Ascending aorta (tissue), 2 donors: ENCODE measurements at places on chromosomes 13 and 19. TPM values are rescaled to one million over a fixed set of nuclear protein-coding genes. Genes with fewer than 3 reads are reported as not detected.

GRCh38 chr19:46756544-46756888 is 10.3 kb upstream of the STRN4 start:
- H3K27me3 ChIP-seq = no peaks in the 10 kb centered on the region
- H3K36me3 ChIP-seq = peaks cover 9% of the 10 kb centered on the region
- no peak overlapping the region for H3K27ac ChIP-seq
- no peaks in the 10 kb centered on the region for H3K4me1 ChIP-seq

DNA sequence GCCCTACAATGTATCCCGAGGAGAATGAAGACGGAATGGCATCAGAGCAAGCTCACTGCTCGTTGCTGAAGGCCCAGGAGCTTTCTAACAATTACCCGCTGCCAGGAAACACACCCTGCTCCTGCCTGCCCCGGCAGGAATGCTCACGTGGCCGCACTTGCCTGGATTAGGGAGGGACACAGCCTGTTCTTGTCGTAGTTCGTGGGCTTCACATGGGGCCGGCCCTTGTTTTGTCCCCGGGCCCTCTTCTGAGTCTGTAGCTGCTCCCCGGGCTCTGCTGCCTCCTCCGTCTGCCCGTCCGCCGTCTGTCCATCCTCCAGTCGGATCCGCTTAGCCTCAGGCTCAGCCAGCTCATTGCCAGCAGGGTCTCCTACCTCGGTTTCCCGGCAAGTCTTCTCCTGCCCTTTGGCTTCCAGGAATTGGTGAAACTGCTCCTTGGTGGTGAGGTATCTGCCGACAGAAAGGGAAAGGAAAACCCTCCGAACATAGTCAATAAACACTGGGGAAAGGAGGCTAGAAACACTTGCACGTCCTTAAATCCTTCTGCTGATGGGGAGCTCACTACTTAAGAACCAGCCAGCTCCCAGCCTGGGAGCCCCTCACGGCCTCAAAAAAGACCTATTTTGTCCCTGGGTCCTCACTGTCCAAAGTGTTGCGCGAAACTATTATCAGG is 941 bp downstream of the DUS3L start:
- peak overlapping the region; percentile 97 for H3K27ac ChIP-seq
- no peak for DNase-seq
- H3K36me3 ChIP-seq = peaks cover 47% of the 10 kb centered on the region
- peak overlapping the region; percentile 77 for H3K4me3 ChIP-seq

DNA sequence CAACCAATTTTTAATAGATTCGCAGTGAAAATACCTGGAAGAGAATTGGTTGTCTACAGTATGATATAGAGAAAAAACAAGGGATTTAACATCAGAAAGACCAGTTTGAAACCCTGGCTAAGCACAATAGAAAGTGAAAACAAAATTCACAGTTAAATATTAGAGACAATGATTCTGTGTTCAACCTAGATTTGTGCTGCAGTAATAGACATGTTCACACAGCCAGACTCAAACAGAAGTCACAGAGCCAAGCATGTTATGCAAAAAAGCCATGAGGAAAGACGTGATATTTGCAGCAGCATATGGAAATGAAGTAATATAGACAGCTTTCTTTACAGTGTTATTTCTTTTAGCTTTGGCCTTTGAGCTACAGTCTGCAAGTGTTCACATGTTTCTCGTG is 48.1 kb downstream of the SCEL start:
- no peak overlapping the region for H3K27ac ChIP-seq
- no peaks in the 10 kb centered on the region for H3K27me3 ChIP-seq
- no peaks in the 10 kb centered on the region for H3K4me1 ChIP-seq
- no peak overlapping the region for H3K4me3 ChIP-seq

Gene C19orf81
- total RNA-seq = not detected

GRCh38 chr19:27860309-27860934 is 1352.5 kb downstream of the UQCRFS1 start:
- no peak for DNase-seq
- no peaks in the 10 kb centered on the region for H3K4me1 ChIP-seq
- no peak overlapping the region for H3K4me3 ChIP-seq
- no peak overlapping the region for H3K27ac ChIP-seq

GRCh38 chr13:44331912-44332851 is 41.4 kb upstream of the SERP2 start:
- no peak overlapping the region for H3K4me3 ChIP-seq
- peak overlapping the region; percentile 75 for H3K27ac ChIP-seq
- H3K36me3 ChIP-seq = no peaks in the 10 kb centered on the region
- no peaks in the 10 kb centered on the region for H3K27me3 ChIP-seq
- peaks cover 6% of the 10 kb centered on the region for H3K4me1 ChIP-seq

- no peak overlapping the region for H3K4me3 ChIP-seq
- H3K36me3 ChIP-seq = peaks cover 50% of the 10 kb centered on the region
- H3K4me1 ChIP-seq = no peaks in the 10 kb centered on the region
- DNase-seq = no peak
- no peak overlapping the region for H3K27ac ChIP-seq
Measured at GRCh38 chr19:1584500-1585242, 8.0 kb downstream of the MBD3 start.

DNA sequence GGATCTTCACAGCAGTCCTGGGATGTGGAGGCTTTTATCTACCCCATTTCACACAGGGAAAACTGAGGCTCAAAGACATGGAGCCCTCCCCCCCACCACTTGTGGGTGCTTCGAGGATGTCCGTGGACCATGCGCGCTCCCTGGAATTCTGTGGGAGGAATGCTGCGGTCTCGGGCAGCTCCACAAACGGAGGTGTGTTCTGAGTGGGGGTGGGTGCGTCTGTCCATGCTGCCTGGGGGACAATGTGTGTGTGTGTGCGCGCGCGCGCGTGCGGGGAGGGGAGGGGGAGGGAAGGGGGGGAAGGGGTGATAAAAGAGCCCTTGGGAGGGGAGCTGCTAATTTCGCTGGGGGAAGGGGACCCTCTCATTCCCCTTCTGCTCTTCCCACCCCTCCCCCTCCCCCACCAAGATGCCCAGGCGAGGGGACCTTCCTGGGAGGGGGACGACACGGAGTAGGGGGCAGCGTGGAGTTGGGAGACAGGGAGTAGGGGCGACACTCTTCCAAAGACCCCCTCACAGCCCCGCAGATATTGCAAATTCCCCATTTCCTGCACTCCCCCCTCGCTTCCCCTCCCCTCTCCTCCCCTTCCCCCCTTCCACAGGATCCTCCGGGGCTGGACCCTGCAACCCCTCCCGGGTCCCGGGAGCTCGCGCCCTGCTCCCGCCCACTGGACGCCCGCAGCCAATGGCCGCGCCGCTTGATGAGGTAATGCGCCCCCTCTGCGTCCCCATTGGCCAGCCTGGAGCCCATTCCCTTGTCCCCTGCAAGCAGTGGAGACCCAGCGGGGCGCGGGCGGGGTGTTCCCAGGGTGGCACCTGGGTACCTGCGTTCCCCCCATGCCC is 18.9 kb upstream of the ZNRF4 start:
- H3K4me3 ChIP-seq = no peak overlapping the region
- H3K4me1 ChIP-seq = no peaks in the 10 kb centered on the region
- H3K27ac ChIP-seq = no peak overlapping the region
- no peak for DNase-seq
- peaks cover 9% of the 10 kb centered on the region for H3K27me3 ChIP-seq

- no peak overlapping the region for H3K4me3 ChIP-seq
- no peak overlapping the region for H3K27ac ChIP-seq
- no peaks in the 10 kb centered on the region for H3K27me3 ChIP-seq
- peak; percentile 87 for DNase-seq
Measured at GRCh38 chr19:46697204-46697960, 19.5 kb downstream of the PRKD2 start.

DNA sequence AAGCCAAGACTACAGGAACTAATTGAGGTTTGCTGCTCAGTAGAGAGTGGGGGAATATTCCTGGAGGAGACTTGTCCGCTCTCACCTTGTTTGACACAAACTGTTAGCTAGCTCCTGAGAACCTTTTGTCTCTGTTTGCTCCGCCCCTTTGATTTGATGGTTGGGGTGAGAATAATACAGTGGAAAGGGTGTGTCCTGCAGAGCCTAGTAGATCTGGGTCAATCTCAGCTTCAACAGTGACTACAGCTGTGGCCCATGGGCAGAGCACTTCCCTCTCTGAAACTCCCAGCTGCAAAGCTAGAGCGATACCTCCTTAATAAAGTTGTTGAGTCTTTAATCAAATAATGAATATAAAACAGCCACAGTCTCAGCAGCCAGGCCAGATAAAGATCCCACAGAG is 576.7 kb downstream of the DIAPH3 start:
- H3K36me3 ChIP-seq = no peaks in the 10 kb centered on the region
- H3K4me3 ChIP-seq = no peak overlapping the region
- no peak for DNase-seq
- H3K27me3 ChIP-seq = no peaks in the 10 kb centered on the region

DNA sequence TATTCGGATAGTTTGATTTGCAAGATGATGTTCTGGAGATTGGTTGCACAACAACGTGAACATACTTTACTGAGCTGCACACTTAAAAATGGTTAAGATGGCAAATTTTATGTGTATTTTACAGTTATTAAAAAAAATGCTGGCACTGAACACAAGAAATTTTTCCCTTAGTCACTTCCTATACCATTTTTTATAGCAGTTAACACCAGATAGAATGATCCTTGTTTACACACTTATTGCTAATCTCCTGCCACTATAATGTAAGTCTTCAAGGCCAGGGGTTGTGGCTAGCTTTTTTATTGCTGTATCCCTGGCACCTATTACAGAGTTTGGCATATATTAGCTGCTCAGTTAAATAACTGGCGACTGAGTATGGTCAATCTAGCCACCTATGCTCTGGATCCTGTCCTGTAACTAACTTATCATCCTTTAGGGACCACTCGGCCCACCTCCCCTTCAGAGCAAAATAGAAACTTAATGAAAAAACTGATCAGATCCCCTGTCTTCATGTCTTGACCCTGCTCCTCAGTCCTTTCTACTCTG is 2.0 kb upstream of the EBPL start:
- H3K27me3 ChIP-seq = no peaks in the 10 kb centered on the region
- H3K4me3 ChIP-seq = no peak overlapping the region
- no peak for DNase-seq
- no peak overlapping the region for H3K27ac ChIP-seq
- peaks cover 6% of the 10 kb centered on the region for H3K36me3 ChIP-seq
- no peaks in the 10 kb centered on the region for H3K4me1 ChIP-seq

- no peak for DNase-seq
- H3K36me3 ChIP-seq = no peaks in the 10 kb centered on the region
- no peaks in the 10 kb centered on the region for H3K4me1 ChIP-seq
- no peak overlapping the region for H3K27ac ChIP-seq
- H3K27me3 ChIP-seq = no peaks in the 10 kb centered on the region
Measured at GRCh38 chr13:76267216-76267615, 619.0 kb downstream of the KCTD12 start.

GRCh38 chr13:23325191-23325590 is 108.3 kb downstream of the SACS start:
- peaks cover 11% of the 10 kb centered on the region for H3K4me1 ChIP-seq
- no peaks in the 10 kb centered on the region for H3K27me3 ChIP-seq
- no peaks in the 10 kb centered on the region for H3K36me3 ChIP-seq

Gene HNRNPUL1
- total RNA-seq = 81.1 TPM
